Activated CD8-positive, alpha-beta memory T cell treated with anti-CD3 and anti-CD28 coated beads for 4 hours (primary cell): ENCODE measurements at places on chromosomes 7 and 10.

DNA sequence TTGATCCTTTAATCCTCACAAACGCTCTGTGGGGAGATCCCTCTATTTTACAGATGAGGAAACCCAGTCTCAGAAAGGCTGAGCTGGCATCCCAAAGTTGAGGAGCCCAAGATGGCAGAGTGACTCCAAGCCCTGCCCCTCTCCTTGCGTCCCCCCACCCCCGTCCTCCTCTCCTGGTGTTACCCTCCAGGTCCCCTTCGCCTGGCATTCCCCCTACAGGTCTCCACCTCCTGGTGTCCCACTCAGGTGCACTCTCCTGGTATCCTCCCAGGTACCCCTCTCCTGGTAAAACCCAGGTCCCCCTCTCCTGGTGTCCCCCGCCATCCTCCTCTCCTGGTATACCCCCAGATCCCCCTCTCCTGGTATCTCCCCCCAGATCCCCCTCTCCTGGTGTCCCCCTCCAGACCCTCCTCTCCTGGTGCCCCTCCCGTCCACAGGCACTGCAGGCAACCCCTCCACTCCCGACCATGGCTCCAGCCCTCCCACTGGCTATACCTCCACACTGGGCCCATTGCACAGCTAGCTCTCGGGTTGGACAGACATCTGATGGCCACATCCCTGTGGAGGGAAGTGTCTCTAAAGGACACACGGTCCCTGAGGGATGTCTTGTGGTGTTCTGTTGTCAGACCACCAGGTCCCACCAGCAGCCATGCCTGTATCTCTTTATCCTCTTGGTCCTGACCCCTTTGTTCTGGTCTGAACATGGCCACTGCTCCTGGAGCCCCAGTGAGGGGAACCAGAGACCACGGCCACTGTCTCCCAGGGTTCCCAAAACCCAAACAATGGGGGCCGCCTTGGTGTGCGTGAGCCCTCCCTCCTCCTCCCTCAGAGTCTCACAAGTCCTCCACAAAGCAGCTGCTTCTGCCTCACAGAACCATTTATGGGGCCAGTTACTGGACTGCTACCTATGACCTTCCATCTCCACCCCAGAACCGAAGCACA lies 37.2 kb downstream of the CALML3 start:
- no peak for DNase-seq

- DNase-seq: no peak
Observed at GRCh38 chr10:61068471-61068870, 124.5 kb upstream of the RHOBTB1 start.

DNA sequence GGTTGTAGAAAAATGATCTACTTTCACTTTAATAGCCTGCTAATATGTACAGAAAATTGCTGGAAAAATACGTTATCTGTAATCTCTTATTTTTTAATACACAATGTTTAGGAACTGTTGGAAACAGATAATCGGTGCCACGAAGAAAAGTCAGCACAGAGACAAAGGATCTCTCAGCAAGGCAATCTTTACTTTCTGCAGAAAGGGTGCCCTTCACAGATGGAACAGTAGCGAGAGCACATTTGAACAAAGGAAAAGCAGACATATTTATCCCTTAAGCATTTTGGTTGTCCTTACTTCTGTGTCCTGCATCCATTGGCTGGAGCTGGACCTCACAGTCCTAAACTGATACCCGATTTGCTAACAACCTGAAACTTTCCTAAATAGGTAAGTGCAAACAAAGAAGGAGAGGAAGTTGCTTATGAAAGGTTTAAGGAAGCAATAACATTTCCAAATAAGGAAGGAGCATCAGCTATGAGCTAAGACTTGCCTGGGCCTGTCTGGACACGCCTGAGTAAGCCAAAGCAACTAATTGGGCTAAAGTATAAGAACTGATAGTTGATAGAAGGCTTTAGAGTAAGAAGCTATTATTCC lies 640.0 kb downstream of the SH2D4B start:
- DNase-seq: no peak

- DNase-seq: no peak
Observed at GRCh38 chr7:27188386-27189294, 3.6 kb upstream of the HOXA11 start.

DNA sequence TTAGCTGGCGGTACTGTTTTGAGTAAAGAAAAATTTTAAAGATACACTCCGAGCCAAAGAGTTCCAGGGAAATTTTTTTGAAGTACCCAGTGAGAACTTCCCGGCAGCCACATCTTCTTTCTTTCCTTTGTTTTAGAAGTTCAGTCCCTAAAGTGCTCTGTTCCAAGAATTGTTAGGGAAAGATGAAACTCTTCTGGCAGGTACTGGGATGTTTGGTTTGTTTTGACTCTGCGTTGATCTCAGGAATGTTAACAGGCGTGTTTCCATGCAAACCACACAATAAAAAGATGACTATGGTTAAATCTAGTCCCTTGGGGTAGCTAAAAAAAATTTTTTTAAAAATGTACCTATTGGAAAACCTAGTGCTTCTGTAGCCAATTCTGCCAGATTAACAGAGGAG lies 224.7 kb upstream of the PHYHIPL start:
- DNase-seq: no peak

GRCh38 chr7:139842401-139843210 lies 13.5 kb downstream of the TBXAS1 start:
- no peak for DNase-seq

GRCh38 chr10:112507046-112507445 lies 60.0 kb downstream of the VTI1A start:
- no peak for DNase-seq

GRCh38 chr10:130844310-130844709 lies 467.2 kb downstream of the TCERG1L start:
- DNase-seq: no peak

DNA sequence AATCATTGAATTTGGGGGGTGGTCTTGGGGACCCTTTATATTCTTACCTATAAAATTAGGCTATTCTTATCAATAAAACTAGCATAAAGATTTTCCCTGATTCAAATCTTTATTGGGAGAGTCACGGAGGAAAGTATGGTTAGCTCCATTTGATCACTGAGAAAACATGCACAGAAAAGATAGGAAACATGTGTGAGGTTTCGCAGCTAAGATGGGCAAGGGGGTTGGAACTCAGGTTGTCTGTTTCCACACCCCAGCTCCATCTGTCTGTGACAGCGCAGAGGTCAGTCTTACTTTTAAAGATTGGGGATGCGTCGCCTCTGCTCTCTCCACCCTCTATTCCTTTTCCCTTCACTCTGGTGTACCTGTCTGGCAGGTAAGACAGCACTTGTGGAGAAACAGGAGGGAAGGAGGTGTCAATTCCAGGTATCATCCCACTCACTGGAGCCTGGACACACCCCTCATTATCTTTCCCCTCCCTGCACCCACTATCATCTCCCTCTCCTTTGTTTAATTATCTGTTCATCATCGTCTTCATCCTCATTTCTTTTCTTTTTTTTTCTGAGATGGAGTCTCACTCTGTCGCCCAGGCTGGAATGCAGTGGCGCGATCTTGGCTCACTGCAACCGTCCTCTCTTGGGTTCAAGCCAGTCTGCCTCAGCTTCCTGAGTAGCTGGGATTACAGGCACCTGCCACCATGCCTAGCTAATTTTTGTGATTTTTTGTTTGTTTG lies 2.4 kb upstream of the DENND10 start:
- no peak for DNase-seq

GRCh38 chr7:134828361-134828760 lies 48.9 kb downstream of the CALD1 start:
- DNase-seq: no peak

GRCh38 chr7:70739646-70740210 lies 392.2 kb upstream of the GALNT17 start:
- DNase-seq: no peak

- DNase-seq: no peak
Observed at GRCh38 chr10:132593900-132594876, 56.6 kb downstream of the INPP5A start.

DNA sequence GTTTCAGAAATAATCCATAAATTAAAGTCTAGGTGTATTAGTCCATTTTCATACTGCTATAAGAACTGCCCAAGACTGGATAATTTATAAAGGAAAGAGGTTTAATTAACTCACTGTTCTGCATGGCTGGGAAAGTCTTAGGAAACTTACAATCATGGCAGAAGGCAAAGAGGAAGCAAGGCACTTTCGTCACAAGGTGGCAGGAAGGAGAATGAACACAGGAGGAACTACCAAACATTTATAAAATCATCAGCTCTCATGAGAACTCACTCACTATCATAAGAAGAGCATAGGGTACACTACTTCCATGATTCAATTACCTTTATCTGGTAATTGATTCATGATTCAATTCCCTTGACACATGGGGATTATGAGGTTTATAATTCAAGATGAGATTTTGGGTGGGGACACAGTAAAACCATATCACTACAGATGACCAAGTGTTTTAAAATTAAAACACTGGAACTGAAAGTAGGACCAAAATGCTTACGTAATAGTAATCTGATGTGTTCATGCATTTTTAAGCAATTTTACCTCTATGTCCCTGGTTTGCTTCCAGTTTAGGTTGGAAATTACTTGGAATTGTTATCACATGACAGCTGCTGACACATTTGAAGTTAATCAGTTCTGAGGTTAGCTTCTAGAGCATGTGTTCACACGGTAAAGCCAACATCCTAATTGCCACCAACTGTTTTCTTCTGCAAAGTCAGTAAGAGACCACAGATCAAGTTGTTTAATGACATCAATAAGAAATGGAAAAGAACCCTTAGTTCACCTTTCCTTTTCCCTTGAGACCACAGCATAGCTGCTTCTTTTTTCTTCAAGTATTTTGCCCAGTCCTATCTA lies 48.4 kb upstream of the SEMA3C start:
- DNase-seq: no peak

- DNase-seq: no peak
Observed at GRCh38 chr10:110360857-110361474, 56.2 kb upstream of the SMNDC1 start.

DNA sequence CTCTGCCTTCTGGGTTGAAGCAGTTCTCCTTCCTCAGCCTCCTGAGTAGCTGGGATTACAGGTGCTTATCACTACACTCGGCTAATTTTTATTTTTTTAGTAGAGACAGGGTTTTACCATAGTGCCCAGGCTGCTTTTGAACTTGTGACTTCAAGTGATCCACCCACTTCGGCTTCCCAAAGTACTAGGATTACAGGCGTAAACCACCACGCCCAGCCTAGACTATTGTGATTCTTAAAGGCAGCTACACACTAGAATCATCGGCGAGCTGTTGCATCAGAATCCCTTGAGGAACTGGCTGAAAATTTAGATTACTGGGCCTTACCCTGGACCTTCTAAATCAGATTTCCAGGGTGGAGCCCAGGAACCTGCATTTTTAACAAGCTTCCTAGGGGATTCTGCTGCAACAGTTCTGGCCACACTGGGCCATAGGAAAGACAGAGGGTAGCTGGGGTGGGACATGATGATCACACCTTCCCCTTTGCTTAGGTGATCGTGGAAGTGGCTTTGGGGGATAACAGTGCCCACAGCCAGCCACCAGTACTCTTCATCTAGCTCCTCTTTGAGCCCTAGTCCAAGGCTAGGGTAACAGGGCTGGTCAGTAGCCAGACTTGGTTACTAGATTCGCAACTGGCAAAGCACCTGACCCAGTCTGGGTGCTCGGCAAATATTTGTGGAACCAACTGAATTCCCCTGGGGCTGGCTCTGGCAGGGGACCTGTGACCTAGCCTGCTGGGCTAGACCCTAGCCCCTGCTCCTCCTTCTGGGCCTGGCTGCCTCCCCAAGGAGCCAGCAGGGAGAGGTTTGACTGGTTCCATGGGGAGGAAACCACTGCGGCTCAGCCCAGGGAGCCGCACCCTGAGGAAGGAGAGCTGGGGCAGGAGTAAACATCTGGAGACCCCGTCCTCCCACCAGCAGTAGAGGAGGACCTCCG lies 67.1 kb upstream of the DUSP5 start:
- no peak for DNase-seq

DNA sequence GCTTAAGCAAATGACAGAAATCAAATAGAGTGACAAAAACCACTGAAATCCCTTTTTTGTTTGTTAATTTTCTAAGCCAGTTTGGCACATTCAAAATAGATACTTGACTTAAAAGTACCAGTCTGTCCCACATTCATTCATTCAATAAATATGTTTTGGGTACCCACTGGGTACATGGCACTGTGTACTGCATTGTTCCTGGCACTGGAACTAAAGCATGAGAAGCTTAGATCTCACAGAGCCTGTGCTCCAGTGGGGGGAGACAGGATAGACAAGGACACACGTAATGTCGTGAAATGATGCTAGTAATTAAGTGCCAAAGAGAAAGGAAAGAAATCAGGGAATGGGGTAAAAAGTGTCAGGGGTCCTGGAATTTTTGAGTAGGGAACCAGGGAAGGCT lies 13.0 kb downstream of the MTURN start:
- no peak for DNase-seq

GRCh38 chr7:17159500-17160037 lies 138.9 kb upstream of the AHR start:
- DNase-seq: no peak

DNA sequence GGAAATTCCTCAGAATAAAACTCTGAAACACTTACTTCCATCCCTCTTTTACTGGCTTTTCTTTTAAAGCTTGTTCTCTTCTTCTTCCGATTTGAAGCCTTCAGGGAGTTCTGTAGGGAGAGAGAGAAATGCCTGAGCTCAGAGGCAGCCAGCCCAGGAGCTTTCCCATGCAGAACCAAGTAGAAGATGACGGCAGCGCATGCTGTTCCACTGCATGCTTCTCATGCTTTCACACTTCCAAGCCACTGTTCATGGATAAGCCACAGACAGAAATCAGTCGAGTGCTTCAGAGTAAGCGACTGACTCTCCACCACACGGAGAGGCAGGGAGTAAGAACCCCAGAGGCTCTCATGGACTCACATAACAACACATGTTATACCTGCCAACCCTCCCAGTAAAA lies 237.3 kb downstream of the DGKI start:
- no peak for DNase-seq
